Endothelial cell (in vitro differentiated cells): ENCODE measurements at places on chromosomes 4 and X.

DNA sequence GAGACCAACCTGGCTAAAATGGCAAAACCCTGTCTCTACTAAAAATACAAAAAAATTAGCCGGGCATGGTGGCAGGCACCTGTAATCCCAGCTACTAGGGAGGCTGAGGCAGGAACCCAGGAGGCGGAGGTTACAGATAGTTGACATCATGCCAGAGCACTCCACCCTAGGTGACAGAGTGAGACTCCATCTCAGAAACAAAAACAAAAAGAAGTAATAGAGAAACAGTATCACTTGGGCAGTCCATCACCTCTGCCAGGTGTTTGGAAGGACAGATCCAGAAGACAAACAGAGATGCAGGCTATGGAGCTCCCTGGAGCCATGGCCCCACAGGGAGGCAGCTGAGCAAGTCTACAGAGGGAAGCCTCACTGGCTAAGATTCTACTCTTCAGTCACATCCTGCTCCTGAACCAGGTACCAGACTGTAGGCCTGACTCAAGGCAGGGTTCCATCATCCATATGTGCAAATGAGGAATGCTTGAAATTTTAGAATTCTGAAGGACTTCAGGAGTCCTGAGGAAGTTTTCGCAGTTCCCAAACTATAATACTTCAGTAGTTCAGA, 81.4 kb upstream of the CPEB2 start:
- DNase-seq = no peak

GRCh38 chrX:74450803-74451449, 29.6 kb downstream of the SLC16A2 start:
- DNase-seq = no peak

DNA sequence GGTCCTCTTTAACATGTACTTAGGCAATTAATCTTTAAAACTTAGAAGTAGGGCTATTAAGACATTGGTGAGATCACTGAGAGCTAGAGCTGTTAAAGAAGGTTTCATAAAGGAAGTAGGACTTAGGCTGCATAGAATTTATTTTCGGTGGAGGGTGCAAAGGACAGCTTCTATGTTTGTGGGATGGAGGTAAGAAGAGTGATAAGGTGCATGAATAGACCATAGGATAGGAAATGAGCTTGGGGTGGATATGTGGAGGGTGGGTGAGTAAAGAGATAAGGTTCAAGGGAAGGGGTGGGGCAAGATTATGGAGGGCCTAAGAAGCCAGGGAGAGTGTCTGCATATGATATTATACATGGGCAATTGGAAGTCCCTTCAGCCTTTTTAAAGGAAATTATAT, 15.9 kb downstream of the RTL9 start:
- DNase-seq = no peak

DNA sequence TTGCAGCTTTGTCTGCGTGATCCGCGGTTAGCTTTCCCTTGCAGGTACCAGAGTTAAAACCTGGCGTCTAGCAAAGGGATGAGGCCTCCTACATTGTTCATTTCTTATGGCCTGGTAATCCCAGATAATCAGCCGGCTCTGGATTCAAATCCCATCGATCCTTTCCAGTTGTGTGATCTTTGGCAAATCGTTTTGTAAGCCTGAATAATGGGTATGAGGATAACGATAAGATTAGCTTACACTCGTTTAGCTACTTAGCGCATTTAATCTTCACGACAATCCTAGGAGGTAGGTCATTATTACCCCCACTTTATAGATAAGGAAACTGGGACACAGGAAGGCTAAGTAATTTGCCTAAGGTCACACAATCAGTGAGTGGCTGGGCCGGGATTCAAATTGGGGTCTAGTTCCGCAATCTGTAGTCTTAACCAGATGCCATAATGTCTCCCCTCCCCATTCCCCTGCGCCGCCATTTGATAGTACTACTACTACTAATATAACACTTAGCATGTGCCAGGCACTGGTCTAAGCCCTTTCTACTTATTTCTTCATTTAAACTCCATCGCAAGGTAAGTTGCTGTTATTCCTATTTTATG, 1.7 kb upstream of the UBA1 start:
- DNase-seq = no peak

GRCh38 chrX:50691820-50692219, 122.2 kb downstream of the SHROOM4 start:
- DNase-seq = peak; percentile 29

DNA sequence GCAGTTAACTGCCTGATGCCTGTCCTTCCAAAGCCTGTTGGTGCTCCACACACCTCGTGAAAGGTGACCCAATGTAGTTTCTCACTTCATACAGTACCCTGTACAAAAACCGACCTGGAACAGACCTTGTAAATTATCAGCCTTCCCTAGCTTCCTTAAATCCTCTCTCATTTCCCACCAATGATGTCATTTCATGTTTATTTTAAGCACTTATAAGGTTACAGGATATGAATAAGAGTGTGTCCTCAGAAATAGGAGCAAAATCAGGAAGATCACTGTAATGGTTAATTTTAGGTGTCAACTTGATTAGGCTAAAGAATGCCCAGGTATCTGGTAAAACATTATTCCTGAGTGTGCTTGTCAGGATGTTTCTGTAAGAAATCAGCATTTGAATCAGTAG, 44.7 kb downstream of the TMEM150C start:
- DNase-seq = no peak

DNA sequence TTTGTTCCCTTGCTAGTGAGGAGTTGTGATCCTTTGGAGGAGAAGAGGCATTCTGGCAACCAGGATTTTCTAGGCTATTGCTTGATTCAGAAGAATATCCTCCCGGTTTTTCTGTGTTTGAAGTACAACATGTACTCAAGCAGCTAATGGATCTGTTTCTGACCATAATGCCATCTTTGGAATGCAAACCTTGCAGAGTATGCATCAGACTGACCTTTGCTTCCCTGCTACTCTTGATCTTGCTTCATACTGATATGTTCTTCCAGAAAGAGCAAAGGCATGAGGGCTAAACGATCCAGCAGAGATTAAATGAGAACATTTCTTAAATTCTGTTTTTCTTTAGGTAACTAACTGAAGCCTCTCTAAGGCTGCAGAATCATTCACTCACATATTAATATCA, 265.4 kb upstream of the SLC7A11 start:
- DNase-seq = no peak

DNA sequence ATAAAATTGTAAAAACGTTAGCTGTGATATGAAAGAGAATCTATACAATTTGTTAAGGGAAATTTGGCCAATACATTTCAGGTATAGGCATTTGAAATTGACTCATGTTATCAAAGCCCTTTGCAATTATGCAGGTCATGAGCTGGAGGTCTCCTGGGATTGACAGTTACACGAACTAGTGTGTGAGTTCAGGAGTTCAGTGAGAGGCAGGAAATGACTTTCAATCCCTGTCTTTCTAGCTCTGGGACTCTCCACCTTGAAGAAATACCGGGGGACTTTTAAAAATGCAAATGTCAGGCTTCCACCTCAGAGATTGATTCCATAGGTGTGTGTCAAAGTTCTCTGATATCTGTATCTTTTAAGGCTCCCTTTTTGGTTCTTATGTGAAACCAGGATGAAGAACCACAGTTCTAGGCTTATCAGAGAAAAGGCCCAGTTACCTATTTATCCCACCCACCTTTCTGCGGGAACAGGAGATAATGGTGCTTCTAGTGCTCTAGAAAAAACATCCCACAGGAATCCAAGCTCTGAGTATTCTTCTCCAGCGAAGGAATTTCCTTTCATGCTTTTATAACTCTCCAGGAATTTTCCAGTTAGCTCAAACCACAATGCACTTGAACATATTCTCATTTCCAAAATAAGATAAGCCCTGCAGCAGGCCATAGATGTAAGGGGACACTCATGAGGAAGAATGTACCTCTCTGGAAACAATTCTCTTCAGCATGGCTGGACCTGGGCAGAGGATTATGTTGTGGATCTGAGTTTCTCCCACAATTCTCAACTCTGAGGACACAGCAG, 501.0 kb downstream of the IDS start:
- no peak for DNase-seq

GRCh38 chr4:46958742-46959488, 34.5 kb downstream of the GABRA4 start:
- DNase-seq = no peak

- no peak for DNase-seq
Measured at GRCh38 chr4:78298618-78299017, 241.5 kb downstream of the FRAS1 start.

DNA sequence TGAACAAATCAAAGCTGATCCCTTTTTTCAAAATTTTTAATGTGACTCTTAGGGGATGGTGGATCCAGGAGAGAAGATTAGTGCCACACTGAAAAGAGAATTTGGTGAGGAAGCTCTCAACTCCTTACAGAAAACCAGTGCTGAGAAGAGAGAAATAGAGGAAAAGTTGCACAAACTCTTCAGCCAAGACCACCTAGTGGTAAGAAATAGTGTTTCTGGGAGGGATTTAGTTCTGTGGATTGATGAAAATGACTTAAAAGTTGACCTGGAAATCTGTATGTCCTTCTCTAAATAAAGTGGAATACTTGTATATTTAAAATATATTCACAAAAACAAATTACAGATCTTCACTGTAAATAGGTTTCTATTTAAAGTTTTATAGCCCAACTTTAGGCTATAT, 29.2 kb downstream of the NUDT9 start:
- DNase-seq = no peak

DNA sequence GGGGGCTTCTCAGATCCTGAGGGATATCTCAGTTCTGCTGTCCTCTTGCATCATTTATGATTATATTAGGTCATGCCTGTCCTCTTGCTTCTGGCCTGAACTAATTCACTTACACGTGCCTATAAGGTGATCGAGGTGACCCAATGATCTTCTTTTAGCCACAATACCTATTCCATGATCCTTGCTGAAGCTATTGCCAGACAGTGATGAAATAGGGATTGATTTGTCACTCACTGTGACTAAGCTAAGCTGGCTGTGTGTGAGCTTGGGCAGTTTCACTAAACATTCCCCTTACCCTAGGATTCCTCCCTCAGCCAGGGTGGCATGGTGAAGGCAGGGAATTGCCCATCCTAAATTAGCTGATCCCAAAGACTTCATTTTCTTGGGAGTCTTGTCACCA, 19.0 kb downstream of the HADH start:
- DNase-seq = no peak

DNA sequence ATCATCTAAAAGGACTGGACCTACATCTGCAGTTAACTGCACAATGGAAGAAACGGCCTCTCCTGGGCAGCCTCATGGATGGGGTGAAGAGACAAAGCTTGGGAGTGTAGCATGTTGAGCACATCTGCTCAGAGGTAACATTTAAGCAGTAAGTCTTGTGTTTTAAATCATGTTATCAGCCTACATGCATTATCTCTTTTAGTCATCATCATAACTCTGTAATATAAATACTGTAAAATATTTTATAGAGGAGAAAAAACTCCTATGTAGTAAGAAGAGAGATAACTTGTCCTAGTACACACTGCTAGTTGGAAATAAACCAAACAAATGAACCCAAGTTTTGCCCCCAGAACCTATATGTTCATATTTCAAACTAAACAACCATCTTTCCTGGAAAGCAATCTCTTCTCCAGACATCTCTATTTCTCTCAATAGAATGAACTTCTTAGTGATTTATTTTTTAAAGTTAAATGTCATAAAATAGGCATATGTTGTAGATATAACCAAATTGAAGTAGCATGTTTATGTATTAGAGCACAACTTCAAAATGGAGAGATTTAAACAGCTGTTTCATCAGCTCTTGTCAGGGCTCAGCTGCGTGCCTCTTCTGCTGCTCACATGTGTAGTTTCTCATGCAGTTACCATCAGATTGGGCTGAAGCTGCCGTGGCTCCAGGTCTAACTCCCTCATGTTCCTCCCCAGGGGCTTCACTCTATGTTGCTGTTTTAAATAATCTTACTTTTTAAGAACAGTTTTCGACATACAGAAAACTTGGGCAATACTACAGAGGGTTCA, 581.8 kb upstream of the ZFP42 start:
- no peak for DNase-seq

GRCh38 chr4:51906167-51906958, 63.4 kb downstream of the DCUN1D4 start:
- DNase-seq = no peak

GRCh38 chrX:19750028-19750782, 137.2 kb downstream of the SH3KBP1 start:
- no peak for DNase-seq

- no peak for DNase-seq
Measured at GRCh38 chr4:57363346-57363745, 253.2 kb upstream of the IGFBP7 start.

- DNase-seq = no peak
Measured at GRCh38 chr4:111838406-111838930, 306.8 kb upstream of the FAM241A start.

GRCh38 chr4:101458473-101458872, 111.1 kb upstream of the PPP3CA start:
- DNase-seq = no peak

DNA sequence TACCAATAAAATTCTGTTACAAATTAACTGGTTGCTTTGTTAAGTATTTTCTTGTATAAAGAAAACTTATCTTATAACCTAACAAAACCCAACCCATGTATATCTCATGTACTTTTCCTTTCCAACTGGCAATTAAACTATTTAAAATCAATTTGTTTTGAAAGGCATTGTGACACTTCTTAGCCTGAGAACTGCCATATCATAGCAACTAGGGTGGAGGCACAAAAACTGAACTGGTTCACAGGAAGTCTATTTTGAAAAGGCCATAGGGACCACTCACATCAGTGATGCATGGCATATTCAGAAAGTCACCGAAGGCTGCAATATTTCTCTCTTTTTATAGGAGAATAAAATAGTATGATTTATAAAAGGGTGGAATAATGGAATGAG, 40.5 kb upstream of the ARSJ start:
- no peak for DNase-seq

GRCh38 chrX:41737065-41737464, 13.1 kb downstream of the GPR82 start:
- no peak for DNase-seq

GRCh38 chr4:67273666-67274065, 271.6 kb downstream of the CENPC start:
- no peak for DNase-seq

DNA sequence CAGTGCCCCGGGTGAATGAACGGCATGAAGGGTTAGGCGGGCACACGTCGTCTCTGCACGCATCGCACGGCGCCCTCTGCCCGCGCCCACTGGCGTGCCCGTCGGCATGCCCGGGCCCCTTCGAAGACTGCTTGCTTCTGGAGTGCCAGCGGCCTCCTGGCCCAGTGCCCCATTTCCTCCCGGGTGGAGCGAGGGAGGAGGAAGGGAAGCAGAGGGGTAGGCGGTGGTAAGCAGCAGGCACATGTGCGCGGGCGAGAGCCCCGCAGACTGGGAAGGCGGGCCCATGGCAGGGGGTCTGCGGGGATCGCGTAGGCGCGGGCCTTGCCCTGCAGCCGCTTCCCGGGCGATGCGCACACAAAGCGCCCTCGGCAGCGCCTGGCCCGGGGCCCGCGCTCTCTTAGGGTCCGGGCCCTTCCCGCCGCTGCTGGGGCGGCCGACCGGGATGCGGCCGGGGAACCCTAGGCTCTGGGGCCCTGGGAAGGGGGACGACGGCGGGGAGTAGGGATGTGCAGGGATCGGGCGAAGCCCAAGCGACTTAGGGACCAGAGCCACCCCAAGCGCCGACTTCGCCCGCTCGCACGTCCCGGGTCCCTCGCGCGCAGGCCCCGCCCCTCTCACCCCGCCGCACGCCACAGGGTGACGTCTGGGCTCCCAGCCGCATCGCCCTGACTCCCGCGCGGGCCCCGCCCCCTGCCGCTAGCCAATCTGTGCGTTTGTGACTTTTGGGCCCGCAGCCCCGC, 866 bp upstream of the EMD start:
- peak; percentile 16 for DNase-seq
